Naive thymus-derived CD4-positive, alpha-beta T cell (primary cell): ENCODE measurements at places on chromosomes 11 and 22. TPM values are rescaled to one million over a fixed set of nuclear protein-coding genes. Genes with fewer than 3 reads are reported as not detected.

GRCh38 chr11:120441592-120441991 is 70.0 kb upstream of the GRIK4 start:
- no peak for DNase-seq

OR52H1 gene
- 0.48 TPM for total RNA-seq

GRCh38 chr11:112759418-112759817 is 201.8 kb upstream of the NCAM1 start:
- no peak for DNase-seq

TTC36 gene
- total RNA-seq, result 1.1 TPM

DNA sequence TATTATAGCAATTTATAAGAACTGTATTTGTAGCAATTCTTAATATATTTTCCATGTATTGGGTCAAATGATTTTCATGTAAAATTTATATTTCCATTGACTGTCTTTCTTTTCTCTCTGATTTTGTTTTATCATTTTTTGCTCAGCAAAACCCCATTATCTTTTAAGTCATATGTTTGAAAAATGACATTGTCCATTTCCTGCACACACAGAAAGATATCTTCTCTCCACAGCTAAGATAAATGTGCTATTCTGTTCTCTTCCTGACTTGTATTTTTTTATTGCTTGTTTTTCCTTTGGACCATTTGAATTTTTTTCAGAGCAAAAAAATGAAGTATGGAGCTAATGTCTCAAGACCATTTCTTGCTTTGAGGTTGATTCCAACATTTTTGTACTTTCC is 6.3 kb upstream of the LRRC55 start:
- no peak for DNase-seq

GRCh38 chr11:82718307-82718706 is 15.4 kb downstream of the FAM181B start:
- DNase-seq, result no peak

DNA sequence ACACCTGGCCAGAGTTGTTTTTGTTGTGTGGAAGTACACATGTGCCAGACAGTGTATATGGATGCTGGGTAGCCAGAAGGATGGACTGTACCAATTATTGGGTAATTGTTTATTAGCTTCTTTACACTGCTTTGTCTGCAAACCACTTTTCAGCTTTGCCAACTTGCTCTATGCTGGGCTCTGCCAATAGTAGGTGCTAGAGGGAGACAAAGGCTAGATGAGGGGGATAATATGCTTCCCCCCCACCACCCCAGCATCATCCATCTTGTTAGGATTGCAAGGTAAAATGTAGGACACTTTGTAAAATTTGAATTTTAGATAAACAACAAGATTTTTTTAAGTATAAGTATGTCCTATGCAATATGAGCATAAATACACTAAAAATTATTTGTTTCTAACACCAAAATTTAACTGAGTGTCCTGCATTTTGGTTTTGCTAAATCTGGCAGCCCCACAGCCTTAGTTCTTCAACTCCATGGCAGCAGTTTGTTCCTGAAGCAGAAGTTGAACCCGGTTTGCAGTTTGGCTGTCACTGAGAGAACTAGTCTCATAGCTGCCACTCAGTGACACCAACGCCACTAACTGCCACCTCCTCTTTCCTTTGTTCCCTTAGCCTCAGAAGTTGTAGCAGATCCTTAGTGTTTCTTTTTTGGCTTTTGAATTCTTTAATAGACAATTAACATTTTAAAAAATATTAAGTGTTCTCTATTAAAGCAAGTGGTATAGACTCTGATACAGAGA is 78.8 kb downstream of the CCDC81 start:
- DNase-seq, result no peak

DDB1 gene
- 153 TPM for total RNA-seq

DNA sequence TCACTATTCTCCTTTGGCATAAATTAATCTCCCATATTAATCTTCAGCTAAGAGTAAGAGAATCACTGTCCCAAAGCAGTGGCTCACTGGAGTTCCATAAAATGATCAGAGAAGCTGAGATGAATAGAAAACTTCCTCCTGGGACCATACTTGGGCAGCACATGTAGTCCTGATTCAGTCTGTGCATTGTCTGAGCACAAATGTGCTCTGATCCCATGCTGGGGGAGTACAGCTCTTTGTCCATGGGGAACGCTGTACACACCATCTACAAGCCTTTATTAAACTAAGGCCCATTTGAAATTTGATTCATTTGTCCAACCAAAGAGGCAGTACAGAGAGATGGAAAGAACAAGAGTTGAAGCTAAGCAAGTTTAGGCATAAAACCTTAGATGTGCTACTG is 147.4 kb upstream of the PGR start:
- DNase-seq, result no peak

DNA sequence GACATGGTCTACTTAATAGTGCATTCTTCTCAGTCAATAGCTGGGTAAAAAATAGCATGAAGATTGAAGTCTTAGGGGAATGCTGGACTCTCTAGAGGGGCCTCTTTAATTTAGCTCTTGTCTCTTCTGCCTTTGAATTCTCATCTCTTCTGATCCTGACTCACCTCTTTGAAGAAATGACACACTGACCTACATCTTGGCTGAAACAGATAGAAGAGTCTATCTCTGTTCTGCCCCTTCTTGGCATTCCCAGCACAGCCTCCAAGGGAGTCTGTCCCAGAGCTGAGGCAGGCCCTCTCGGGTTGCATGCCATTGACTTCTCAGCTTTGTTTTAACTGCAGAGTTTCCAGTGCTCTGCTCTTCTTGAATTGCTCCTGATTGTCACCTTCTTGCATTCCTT is 55.7 kb downstream of the PTPRJ start:
- no peak for DNase-seq

GRCh38 chr22:35645646-35646045 is 2.6 kb upstream of the APOL6 start:
- no peak for DNase-seq

- no peak for DNase-seq
Measured at GRCh38 chr11:126790550-126791081, 210.0 kb downstream of the KIRREL3 start.

DNA sequence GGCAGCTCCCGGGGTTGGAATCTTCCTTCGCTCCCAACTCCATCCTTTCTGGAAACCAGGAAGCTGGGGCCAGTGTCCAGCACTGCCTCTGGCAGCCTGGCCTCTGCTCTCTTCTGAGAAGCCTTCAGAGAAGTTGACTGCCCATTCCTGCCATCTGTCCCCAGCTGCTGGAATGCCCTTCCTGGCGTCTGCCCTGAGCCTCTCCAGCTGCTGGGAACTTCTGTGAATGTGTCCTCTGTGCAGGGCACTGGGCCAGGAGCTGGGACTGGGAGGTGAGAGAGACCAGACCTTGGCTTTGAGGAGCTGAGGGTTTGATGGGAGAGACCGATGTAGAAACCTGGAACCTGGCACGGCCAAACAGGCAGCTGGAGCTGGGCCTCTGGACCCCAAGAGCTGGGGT is 5.9 kb upstream of the SOX10 start:
- DNase-seq, result no peak

- no peak for DNase-seq
Measured at GRCh38 chr11:96187822-96188221, 155.2 kb downstream of the MAML2 start.

C11orf52 gene
- not detected for total RNA-seq

GRCh38 chr11:92793189-92793588 is 176.3 kb upstream of the MTNR1B start:
- no peak for DNase-seq

GRCh38 chr11:128749974-128750373 is 56.1 kb downstream of the FLI1 start:
- DNase-seq, result no peak

- DNase-seq, result no peak
Measured at GRCh38 chr11:114084414-114084813, 24.9 kb downstream of the ZBTB16 start.

- DNase-seq, result no peak
Measured at GRCh38 chr11:126186025-126186698, 25.3 kb downstream of the RPUSD4 start.

DNA sequence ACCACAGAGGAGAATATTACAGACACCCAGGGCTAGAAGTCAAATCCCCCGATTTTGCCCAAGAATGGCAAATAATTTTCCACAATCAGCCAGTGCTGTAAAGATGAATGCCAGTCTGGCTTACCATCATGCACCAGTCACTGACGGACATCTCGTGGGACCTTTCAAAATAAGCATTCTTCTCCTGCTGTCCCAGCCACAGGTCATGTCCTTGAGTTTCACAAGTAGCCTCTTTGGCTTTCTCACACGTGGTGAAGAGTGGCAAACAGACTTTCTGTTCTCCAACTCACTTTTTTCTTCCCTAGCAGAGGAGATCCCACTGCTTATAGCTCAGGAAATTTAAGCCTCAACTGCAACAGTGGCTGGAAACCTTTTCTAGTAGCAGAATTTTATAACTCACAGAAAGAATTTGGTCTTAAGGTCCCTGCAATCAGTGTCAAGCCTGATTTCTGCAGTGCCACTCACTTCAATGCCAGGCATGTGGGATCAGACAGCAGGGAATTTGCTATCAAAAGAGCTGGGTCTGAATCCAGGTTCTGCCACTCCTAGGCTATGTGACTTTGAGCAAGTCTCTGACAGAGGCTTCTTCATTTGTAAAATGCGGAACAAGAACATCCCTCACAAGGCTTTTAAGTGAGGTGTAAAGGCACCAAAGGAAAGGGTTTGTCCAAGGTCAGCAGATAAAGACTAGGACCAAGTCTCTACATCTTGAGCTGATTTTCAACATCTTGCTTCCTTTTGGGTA is 3.6 kb downstream of the PIK3IP1 start:
- no peak for DNase-seq

TPH1 gene
- total RNA-seq, result 0.88 TPM

GDPD4 gene
- not detected for total RNA-seq

DNA sequence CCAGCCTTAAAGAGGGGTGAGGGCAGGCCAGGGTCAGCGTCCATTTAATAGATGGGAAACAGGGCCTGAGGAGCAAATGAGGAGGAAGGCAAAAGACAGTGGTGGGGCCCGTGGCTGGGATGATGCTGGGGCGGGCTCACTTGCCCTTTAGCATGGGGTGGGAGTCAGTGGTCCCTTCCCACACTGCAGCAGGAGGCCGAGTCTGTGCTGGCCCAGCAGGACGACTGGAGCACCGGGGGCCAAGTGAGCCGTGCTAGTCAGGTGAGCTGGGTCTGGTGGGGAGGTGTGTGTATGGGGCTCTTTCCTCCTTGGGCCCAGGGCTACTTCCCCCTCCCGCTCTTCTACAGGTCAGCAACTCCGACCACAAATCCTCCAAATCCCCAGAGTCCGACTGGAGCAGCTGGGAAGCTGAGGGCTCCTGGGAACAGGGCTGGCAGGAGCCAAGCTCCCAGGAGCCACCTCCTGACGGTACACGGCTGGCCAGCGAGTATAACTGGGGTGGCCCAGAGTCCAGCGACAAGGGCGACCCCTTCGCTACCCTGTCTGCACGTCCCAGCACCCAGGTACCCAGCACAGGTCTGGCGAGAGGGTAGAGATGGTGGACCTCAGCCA is 12.8 kb downstream of the SCYL1 start:
- DNase-seq, result no peak

DENND6B gene
- total RNA-seq, result 2.1 TPM

PNPLA5 gene
- not detected for total RNA-seq

DEUP1 gene
- total RNA-seq, result not detected

DNA sequence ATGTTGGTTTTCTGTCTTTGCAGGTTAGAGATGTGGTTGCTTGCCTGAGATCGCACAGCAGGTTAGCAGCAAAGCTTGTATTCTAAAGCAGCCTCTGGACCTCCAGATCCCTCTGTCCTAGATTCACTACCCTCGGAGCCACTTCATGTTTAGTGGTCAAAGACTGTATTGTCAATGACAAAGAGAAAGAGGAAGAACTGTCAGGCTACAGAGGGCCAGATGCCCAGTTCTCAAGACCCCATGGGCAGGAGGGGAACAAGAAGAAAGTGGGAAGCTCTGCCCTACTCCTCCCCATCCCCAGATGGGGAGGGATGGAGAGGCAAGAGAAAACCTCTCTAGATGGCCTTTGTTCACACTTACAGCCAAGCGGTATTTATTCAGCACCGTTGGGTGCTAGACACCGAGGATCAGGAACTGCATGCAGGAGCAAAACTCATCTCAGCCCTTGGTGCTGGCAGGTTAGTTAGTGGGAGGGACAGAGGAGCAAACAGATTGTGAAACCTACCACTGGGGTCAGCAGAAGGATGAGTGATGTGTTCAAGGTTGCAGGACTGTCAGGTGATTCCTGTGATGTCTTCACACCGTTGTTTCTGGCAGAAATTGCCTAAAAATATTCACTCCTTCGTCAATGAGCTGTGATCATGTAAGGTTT is 38.3 kb upstream of the PTPRJ start:
- no peak for DNase-seq
